ENCODE measurements at places on chromosomes 3 and 15.

- no peak for DNase-seq
Observed at GRCh38 chr3:39941931-39942330, 132.5 kb downstream of the MYRIP start.

GRCh38 chr3:14377838-14378169 is 24.6 kb upstream of the SLC6A6 start:
- DNase-seq, result peak; percentile 32

DNA sequence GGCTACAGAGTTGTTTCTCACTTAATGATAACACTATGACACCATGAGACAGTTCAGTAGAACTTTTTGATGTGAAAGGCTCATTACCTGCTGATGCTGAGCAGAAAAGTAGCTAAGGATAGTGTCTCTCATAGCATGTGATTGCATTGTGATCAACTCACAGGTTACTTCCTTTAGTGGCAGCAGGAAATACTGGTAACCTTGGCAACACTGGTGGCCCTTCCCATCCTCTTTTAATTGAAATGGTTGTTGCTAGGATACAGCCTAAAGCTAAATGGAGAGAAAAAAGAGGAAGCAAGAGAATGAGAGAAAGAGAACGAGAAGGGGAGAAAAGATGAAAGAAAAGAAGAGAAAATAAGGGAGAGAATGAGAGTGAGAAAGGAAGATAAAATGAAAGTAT is 204.7 kb upstream of the GAP43 start:
- no peak for DNase-seq

DNA sequence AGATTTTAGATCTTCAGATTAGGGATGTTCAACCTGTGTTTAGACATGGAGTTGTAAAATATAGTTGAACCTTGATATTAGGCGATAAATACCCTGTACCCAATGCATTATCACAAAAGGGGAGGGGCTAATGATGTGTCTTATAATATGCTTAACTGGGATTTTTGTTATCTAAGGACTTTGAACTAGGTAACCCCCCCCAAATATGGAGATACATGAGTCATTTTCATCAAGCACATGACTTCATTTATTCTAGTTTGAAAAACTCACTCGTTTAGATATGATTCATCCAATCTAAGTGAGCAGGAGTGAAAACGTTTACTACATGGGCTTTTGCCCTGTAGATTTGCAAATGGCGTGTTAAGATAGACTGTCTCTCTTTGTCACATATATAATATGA is 212.4 kb downstream of the IL5RA start:
- DNase-seq, result no peak

GRCh38 chr15:40550341-40551037 is 14.4 kb downstream of the CCDC32 start:
- no peak for DNase-seq

DNA sequence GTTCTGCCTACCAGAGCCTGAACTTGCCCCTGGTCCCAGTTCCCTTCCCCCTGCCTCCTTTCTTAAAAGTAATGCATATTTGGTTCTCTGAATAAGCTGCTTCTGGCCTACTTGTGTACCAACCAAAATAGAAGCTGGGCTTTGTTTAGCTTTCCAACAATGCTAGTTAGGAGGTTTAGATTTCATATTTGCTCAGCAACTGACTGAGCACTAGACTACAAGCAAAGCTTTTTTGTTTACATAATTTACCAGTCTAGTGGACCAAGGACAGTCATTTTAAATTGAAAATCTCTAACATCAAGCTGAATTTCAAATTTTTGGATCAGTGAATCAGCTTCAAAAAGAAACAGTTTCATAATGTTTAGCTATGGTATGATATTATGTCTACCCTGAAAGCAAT is 331.2 kb downstream of the ULK4 start:
- DNase-seq, result no peak

DNA sequence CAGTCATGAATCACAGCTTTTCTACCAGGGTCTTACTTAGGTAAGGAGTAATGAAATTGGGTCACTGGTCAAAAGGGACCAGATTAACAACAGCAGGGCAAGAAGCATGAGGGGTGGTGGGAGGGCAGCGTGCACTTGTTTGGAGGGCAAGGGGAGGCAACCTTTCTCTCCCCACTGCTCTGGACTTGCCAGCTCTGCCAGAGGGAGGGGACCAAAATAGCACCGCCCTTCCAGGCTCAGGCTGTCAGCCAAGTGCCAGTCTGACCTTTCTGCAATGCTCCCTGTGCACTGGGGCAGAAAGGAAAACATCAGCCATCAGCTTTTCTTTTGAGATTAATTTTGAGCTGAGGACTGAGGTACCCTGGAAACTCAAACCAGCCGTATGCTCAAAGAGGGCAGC is 4.5 kb upstream of the ULK3 start:
- no peak for DNase-seq

GRCh38 chr3:34504775-34505174 is 706.3 kb downstream of the PDCD6IP start:
- no peak for DNase-seq
